ENCODE measurements at places on chromosomes 6 and 20.

DNA sequence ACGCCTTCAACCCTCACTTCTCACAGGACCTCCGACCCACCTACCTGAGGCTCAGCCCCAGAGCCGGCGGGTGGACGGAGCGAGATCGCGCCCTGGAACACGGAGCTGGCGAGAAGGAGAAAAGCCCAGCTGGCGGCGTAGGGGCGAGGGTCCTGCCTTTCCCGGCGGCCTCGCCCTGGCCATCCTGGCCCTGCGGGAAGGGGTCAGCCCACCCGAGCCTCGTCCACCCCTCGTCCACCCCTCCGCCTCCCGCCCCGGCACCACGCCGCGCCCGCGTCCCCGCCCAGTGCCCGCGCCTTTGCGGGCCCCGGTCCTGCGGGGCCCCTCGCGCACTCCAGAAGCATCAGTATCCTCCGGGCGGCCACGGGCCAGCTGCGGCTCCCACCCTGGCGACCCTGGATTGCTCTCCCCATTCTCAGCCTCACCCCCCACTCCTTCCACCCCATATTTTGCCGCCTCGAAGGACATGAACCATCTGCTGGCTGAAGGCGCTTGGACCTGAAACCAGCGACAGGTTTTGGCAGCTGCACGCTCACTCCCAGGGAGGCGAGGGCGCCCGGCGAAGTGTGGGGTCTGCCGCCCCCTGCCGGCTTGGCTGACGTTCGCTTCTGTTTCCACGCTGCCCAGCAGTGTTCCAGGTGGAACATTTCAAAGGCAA is 65.1 kb downstream of the PLG start:
- DNase-seq = peak; percentile 3

DNA sequence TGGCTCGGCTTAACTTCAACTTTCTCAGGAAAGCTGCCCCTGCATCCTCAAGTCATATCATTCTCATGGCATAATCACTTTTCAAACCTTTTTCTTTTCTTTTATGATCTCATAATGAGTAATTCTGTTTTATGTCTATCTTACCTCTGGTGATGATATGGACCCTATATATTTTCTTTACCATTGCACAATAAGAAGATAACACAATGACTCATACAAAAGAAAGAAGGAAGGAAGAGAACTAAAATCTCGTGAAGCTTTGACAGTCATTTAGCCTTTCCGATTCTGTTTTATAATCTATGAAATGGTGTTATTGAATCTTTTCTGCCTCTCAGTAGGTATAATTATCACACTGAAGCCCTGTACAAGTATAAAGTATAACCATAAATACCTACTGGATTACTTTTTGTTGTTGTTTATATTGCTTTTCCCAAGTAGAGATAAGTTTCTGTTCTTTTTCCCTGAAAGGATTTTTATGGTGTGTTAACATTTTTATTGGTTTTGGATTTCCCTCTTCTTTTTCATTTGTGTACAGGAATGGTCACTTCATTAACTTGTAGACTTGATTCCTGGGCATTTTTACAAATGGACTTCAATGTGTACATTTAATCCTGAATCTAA is 300.9 kb downstream of the LAMA2 start:
- DNase-seq = peak; percentile 77

GRCh38 chr6:153215242-153215641 is 84.2 kb upstream of the RGS17 start:
- no peak for DNase-seq

GRCh38 chr20:35699957-35700624 is 886 bp downstream of the ROMO1 start:
- no peak for DNase-seq

- DNase-seq = no peak
These were observed 293.0 kb downstream of the PHF3 start for GRCh38 chr6:63928613-63929012.

- no peak for DNase-seq
These were observed 319.5 kb upstream of the HSF2 start for GRCh38 chr6:122079916-122080315.

GRCh38 chr6:16031278-16031981 is 97.5 kb upstream of the MYLIP start:
- DNase-seq = peak; percentile 38

DNA sequence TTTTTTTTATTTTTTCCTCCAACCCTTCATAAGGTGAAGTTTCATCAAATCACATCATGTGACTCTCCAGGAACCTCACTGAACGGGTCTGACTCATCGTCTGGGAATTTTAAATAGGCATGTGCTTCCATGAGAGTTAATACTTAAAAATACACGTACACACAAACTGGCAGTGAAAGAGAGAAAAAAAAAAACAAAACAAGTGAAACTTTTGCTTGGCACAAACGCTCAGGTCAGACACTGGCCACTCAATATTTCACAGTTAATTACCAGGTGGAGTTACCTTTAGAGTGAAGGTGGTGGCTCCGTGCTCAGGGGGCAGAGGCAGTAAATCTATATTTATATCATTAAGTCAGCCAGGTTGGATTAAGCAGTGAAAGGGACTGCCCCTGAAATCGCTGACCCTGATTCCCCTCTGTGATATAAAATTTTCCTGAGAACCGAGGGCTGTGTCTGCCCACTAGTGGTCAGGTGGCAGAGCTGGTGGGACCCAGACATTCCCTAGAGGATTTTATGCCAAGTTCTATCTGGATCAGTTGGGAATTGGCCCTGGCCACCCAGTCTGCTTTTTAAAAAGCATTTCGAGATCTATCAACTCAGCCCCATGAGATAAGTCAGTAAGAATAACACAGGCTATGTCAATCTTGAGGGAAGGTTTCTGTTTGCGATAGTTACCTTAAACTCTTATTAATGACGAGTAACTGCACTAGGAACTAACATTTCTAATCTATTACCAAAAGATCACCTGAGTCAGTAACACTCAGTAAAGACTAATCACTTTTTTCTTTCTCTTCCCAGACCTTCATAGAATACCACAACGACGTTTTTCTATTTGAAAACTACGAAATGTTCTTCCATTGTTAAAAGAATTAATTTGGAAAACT is 259.1 kb downstream of the HDGFL1 start:
- peak; percentile 98 for DNase-seq

DNA sequence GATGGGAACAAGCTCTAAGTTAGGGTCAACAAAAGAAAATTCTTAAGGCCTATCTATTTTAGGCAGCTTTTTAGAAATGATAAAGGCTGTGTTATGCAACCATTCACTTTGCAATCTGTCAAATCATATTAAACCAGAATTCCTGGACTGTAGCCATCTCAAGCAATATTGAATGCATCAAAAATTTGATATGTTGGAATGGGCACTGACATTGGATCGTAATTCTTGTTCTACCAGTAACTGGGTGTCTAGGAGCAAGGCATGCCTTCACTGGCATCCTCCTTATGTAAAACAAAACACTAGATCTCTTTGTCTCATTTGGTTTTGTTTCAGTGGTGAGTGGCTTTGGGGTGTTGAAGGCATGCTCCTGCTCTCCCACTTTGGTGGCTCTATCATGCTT is 145.6 kb downstream of the JARID2 start:
- DNase-seq = no peak

DNA sequence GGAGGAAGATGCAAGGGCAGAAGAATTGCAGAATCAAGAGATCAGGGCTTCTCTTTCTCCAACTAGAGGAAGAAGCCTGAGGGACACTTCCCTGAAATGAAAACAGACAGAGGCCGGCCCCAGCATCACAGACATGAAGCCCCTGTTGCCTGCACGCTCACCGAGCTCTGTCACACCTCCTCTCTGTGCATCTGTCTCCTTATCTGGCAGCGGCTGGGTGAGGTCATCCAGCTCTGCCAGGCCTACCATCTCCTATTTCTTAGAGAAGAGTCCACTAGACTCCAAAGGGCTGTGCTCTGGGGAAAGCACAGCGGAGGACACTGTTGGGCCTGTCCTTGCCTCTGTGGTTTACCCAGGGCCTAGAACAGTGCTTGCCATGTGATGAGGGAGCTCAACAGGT is 71.9 kb upstream of the MLN start:
- no peak for DNase-seq

DNA sequence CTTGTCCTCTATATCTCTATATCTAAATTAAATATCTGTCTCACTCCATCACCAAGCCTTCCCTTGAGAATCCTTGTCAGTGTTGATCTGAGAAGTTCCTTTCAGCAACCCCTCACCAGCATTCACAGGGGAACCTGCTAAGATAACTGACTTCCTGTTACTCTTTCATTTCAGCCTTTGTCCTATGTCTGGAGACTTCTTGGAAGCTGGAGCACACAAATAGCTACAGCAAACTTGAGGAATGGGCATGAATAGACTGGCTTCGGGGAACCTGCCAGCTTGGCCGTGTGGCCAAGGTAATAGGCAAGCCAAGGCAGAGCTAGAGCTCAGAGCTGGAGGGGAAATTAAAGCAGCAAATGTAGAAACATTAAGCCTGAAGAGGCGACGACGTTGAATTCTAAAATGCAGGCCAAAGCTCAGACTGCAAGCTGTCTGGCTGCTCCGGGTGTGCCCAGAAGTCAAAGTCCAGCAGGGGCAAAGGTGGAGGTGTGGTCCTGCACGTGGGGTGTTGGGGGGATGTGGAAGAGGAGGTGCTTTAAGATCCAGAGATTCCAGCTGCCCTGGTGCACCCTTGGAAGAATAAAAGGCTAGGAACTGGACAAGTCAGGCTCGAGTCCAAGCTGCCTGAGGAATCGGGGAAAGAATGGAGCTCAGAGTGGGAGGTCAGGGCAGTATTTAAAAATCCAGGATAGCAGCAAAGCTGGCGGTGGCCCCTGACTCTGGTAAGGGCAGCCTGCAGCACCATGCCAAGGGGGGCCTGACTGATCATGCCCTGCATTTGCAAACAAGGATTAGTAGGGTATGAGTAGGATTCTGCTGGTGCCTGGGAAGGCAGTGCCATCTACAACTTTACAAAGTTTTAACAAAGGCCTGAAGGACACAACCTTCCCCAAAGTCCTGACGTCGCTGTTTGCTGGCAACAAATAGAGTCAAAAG is 185.0 kb upstream of the SGK1 start:
- DNase-seq = no peak

GRCh38 chr20:35506872-35507638 is 22.4 kb downstream of the C20orf173 start:
- no peak for DNase-seq
